Stimulated activated CD4-positive, alpha-beta T cell treated with anti-CD3 and anti-CD28 coated beads, Interleukin-1b, Interleukin-23, amount 100 ng/mL, for 4 hours (primary cell): ENCODE measurements at places on chromosomes 6 and 20.

DNA sequence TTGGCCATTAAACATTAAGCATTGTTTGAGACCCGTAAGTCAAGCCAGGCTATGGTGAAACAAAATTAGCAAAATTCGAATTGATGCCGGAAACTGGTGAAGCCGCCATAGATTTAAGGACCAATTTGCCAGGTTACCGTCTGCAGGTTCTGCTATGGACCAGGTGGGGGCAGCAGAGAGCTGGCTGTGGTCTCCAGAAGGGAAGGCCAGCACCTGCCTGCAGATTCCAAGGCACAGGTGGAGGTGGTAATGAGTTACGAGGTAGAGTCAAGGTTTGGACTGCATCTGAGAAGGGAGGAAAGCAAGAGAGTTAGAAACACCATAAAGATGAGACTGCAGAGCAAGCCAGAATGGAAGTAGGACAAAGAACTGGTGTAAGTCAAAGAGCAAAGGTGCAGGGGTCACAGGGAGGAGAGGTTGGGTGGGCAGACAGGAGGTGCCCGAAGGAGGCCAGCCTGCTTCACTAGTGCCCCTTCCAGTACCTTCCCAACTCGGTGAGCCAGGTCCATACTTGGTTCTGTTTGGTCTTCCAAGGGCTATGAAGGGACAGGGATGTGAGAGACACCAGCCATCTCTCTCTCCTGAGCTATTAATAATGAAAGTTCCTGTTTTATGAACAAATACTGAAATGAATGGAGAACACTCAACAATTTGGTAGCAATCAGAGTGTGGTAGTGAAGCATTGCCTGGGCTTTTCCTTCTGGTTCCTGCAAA is 131.6 kb upstream of the ESR1 start:
- DNase-seq: peak; percentile 8

DNA sequence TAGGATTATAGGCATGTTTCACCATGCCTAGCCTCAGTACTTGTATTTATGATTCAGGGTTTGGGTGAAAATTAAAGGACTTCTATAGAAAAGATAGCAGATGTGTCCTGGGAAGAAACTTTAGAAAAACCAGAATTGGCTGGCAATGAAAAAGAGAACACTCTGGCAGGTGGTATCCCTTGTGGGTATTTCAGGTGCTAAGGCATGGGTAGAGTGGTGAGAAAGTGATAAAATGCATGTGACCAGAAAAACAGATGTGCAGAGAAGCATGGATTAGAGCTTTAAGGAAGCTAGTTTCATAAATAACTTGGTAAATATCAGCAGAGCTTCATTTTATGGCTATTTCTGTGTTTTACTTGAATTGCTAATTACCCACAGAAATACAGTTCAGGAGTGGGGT is 622.2 kb downstream of the DOK5 start:
- DNase-seq: no peak

- no peak for DNase-seq
Measured at GRCh38 chr6:44176762-44177509, 18.3 kb downstream of the CAPN11 start.

DNA sequence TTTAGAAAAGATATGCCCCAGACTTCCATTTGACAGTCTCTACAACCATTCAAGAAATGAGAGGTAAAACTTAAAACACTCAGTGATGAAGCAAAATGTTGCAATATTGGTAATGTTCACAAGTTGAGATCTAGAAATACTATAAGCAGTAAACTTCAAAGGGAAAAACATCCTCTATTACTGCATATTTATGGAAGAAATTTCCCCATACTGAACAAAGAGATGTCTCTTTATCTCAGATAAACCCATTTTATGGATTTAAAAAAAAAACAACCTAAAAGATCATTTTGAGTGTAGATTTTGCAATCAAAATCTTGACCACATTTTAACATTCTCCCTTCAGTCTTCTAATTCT is 177.8 kb upstream of the TAB2 start:
- no peak for DNase-seq

DNA sequence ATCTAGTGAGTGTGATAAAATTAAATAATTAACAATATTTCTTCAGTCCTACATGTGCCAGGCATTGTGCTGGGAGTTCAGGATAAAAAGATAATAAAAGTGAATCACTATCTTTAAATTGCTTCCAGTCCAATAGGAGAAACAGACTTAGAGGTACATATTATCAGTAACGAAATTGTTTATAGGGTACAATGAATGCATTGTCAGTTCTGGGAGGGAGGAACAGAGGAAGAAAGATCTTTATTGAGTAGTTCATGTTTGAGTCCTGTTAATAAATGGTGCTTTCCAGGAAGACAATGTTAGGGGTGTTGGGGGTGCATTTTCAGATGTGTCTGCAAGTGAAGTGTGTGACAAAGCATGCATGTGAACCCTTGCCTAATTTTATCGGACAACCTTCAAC is 183.1 kb downstream of the OGFRL1 start:
- no peak for DNase-seq
